Stimulated activated CD8-positive, alpha-beta memory T cell treated with anti-CD3 and anti-CD28 coated beads, Interleukin-2, amount 100 ng/mL, for 1 hour (primary cell): ENCODE measurements at places on chromosomes 16 and 17.
A peak's percentile ranks its signal among the peaks of the same experiment; 100 is the strongest.

GRCh38 chr17:19412510-19412909 lies 1.5 kb downstream of the RNF112 start:
- no peak for DNase-seq

GRCh38 chr16:1026057-1026783 lies 44.6 kb downstream of the SOX8 start:
- no peak for DNase-seq

DNA sequence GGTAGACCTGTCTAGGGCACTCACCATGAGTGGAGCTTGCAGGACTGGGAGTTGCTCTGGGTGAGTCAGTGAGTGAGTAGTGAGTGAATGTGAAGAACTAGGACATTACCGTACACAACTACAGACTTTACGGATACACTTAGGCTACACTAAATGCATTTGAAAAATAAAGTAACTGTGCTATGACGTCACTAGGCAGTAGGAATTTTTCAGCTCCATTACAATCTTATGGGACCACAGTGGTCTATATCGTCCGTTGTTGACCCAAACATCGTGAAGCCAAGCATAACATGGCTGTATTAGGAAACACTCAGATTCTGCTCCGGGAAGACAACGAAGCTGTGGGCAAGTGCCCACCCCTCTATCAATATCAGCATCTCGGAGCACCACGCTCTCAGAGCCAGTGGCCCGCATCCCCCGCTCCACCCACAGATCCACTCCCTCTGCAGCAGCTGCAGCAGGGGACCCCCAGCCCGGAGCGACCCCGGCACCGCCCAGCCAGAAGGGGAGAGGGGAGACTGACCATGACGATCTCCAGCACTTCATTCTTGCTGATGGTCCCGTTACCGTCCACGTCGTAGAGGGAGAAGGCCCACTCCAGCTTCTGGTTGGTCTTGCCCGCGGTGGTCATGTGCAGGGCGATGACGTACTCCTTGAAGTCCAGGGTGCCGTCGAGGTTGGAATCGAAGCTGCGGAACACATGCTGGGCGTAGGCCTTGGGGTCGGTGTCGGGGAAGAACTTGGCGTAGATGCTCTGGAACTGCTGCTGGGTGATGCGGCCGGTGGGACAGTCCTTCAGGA lies 594 bp downstream of the RCVRN start:
- no peak for DNase-seq

DNA sequence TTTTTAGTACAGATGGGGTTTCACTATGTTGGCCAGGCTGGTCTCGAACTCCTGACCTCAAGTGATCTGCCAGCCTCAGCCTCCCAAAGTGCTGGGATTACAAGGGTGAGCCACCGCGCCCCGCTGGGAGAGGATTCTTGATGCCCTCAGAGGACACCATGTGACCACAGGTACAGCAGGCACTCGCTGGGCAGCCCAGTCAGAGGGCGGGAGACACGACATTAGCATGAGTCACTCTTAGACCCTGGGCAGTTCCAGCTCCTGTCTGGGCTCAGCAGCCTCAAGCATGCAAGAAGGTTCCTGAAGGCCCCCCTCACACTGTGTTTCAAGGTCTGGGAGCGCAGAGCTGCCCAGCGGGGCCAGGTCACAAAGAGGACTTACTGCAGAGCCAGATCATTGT lies 11.9 kb downstream of the STAC2 start:
- DNase-seq, result no peak

DNA sequence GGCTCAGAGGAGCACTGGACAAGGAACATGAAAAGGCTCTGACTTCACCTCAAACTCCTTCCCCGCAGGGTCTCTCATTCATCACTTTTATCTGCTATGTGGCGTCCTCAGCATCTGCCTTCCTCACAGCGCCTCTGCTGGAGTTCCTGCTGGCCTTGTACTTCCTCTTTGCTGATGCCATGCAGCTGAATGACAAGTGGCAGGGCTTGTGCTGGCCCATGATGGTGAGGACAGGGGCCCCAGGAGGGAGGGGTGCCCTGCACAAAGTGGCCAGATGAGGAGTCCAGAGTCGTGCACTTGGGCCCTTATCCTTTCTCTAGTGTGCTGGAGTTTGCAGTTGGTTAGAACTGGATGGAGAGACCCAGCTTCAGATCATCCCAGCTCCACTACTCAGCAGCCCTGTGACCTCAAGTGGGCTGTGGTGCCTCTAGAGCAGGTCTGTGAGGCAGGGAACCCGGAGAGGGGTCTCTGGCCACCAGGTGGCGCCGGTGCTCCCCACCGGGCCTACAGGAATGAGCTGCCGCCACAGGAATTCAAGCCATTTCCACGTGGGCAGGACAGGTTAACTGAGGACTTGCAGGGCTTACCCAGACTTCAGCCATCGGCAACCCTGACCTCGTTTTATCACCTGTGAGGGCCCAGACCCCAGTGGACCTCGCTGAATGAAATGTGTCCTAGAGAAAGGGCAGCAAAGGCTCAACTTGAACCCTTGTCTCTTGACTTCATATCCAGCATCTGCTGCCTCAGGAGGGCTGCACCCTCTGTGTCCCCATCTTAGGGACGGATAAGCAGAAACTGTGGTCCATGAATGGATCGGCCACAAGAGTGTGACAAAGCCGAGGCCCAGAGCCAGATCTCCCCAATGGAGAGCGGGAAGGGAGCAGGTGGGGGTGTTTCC lies 4.0 kb downstream of the CMTM3 start:
- DNase-seq, result peak; percentile 65

DNA sequence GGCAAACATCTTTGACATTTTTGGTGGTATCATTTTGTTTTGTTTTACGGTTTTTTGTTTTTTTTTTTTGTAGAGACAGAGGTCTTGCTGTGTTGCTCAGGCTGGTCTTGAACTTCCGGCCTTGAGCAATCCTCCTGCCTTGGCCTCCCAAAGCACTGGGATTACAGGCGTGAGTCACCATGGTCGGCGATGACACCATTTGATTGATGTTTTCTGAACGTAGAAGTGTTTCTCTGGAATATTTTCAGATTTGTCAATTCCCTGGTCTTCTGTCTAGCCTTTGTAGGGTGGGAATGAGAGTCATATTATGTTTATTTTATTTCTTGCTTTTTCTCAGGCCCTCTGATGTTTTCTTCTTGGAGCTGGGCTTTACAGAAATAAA lies 32.2 kb upstream of the BRD7 start:
- no peak for DNase-seq

DNA sequence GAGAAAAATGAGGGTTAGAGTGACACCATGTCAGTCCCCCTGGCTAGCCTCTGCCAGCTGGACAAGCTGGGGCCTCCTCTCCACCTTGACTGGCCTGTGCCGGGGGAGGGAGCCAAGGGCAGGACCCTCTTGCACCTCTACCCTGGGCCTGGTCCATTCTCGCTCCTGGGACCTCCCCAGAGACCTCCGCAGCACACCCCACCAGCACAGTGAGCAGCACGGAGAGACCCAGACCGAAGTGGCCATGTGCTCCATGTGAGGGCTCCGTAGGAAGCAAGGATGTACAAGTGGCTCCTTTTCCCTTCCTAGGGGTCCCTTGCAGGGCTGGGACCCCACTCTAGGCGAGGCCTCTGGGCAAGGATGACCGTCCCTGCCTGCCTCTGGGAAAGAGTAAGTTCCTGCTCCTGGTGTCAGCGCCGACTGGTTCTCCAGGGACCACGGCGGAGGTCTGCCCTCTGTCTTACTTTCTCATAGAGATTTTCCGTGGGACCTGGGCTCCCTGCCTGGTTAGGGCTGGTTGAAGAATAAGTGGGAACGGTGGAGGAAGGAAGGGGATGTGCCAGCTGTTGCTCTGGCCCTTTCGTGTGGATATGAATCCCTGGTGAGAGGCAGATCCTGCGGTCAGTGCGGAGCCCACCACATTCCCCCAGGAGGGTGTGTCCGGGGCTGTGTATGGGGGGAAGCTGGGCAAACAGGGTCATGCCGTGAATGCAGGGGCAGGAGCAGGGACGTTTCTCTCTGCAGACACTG lies 124.2 kb downstream of the METRNL start:
- no peak for DNase-seq

DNA sequence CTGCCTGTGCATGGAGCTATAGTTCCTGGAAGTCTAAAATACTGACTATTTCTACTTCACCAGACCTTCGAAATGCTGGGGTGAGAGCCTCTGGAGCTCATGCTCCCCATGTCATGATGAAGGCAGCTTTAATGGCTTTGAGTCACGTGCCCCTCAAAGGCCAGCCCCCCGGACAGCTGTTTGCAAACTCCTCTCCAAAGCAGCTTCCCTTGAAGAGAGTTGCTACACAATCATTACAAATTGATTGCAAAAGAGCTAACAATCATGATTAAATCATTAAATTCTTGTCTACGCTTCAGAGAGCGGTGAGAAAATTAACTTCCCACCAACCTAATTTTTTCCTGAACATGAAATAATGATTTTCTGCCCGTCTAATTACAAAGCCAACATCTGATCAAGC lies 134.8 kb upstream of the IRX6 start:
- no peak for DNase-seq

- no peak for DNase-seq
Measured at GRCh38 chr16:70444249-70445063, 5.6 kb upstream of the ST3GAL2 start.

DNA sequence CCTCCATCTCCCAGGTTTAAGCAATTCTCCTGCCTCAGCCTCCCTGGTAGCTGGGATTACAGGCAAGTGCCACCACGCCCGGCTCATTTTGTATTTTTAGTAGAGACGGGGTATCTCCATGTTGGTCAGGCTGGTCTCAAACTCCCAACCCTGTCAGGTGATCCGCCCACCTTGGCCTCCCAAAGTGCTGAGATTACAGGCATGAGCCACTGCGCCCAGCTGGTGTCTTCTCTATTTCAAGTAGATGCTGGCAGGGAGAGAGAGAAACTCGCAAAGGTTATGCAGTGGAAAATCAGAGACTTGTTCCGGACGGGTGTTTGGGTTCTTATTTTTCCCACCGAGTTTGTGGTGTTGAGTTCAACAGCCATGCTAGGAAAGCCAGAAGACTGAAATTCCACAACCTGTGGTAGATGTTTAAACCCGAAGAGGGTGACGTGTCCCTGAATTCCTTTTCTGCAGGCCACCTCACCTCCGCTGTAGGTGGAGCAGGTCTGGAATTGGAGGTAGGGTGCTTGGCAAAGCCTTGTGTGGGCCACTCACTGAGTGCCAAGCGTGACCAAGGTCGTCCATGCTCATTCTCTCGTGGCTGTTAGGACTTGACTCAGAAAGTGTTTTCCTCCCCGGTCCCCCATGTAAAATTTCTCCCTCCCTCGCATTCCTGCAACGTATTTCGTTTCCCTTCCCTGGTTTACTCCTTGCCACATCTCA lies 7.3 kb upstream of the ZDHHC7 start:
- DNase-seq, result no peak

- no peak for DNase-seq
Measured at GRCh38 chr17:78412403-78412802, 34.0 kb downstream of the PGS1 start.

DNA sequence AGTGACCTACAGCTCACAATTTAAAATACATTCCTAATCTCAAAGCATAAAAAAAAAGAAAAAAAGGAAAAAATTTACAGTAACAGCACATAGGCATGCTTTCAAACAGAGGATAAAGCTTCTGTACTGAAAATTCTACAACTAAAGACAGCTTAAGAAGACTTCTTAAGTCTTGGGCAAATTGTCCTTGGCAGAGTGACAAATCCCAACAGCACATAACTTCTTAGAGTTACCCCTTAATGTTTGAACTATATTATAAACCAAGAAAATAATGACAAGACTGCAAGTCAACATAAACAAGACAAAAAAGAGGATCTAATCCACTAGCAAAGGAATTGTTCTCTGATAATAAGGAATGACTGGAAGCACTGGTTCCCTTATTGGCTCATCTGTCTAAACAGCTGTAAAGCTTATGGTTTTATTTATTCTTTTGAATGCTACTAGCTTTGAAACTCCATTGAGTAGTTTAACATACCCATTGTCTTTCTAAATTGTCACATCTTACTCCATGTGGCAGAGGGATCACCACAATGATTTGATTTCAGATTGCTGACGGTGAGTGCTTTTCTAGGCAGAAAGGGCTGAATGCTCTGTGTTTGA lies 1576.8 kb upstream of the GOT2 start:
- DNase-seq, result no peak

DNA sequence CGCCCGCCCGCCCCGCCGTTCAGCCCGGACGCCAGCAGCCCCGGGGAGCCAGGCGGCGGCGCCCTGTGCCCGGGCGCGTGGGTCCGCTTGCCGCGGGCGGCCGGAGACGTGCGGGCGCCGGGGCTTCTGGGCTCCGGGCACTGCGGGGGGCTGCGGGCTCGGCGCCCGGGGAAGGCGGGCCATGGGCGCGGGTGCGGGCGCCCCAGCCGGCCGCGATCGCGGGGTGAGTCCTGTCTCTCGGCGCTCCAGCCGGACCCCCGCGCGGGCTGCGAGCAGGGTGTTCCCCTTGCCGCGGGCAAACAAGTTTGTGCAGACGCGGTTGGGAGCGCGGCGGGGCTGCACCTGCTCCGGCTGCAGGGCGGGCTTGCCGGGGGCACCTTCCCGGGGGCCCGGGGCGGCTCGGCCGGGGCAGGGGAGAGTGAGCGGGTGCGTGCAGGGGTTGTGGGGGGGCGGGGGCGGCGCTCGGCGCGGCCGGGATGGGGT lies 292 bp downstream of the WSCD1 start:
- DNase-seq, result no peak

- no peak for DNase-seq
Measured at GRCh38 chr16:7074715-7075114, 257.9 kb upstream of the RBFOX1 start.

DNA sequence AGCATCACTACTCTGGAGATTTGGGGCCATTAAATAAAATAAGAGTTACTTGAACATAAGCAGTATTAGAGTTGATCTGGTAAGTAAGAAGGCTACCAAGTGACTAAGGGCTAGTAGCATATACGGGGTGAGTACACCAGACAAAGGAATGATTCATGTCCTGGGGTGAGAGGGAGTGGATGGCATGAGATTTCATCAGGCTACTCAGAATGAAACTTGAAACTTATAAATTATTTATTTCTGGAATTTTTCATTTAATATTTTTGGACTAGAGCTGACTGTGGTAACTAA lies 2.3 kb downstream of the SLFN5 start:
- DNase-seq, result no peak

DNA sequence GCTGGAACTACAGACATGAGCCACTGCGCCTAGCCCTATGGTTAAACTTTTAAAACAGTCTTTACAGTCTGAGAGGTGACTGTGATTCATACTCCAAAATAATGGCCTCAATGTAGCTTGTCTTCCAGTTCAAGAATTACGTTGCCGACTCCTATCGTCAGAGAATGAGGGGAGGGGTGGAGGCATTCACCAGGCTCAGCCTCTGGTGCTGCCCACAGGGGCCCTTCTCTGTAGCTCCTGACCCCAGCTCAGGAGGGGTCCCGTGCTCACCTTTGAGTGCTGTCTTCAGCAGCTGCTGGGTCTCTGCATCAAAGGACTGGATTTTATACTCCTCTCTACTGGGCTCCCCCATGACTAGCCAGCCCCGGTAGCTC lies 1.2 kb downstream of the MIF4GD start:
- DNase-seq, result no peak
